ENCODE measurements at places on chromosomes 11 and 22.

GRCh38 chr11:116371146-116371545 lies 401.6 kb downstream of the BUD13 start:
- no peak for DNase-seq

DNA sequence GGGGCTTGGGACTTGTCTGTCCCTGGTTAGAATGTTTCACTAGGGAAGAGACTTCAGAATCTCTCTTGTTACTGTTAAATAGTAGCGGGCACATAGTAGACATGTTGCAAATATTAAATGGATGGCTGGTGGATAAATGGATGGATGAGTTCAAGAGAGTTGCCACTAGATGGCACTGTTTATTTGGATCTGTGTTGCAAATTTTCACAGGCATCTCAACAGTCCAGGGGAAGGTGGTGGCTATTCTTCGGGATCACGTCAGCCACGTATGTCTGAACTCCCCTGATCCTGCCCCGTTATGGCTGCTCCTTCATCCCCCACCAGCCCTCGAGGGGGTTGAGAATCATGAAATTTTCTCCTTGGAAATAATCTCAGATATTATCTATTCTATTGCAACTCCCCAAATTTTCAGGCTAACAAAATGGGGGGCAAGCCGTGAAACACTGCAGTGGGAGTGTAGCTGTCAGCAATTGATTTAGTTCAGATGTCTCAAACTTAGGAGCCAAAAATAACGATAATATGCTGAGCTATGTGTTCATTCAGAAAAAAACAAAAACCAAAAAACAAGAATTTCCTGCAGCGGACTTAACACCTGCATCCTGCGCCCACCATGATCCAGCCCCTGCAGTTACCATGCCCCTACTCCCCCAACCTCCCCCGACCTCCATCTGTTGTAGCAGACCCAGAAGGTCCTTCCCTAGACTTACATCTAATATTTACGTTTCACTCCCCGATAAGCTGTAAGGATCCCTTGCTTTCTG lies 29.1 kb upstream of the BIRC3 start:
- DNase-seq = no peak

DNA sequence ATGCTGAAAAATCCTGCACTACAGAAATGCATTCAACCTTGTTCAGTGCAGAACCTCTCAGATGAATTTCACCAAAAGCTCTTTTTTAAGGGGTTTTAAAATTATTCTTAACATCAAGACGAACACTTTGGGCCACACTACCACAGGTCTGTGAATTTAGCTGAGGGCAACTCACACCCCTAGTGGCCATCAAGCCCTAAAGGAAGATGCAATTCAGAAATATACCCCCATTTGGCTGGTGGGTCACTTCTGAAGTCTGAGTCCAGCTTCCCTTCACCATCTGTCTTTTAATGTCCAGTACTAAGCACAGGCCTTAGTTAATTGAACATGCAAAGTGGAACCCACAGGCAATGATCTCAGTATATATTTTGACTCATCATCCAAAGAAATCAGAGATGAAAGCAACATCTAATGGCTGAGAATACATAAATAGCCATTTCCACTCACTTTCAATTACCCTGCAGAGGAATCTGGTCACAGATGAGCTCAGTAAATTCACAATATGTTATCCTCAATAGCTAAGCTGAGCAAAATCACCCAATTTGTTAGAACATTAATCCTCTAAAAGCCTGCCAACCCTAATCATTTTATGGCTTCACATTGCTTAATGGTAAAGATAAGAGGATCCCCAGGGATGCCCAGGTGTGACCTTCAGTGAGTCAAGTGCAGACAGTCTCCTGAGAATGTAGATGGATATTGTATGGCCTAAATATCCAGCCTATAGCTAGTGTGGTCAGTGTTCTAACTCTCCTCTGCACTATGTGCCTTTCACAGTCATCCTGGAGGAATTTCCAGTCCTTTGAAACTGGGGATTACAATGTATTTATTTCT lies 50.3 kb downstream of the FAM76B start:
- DNase-seq = no peak

GRCh38 chr11:3092603-3093141 lies 35.4 kb upstream of the CARS1 start:
- DNase-seq = no peak

DNA sequence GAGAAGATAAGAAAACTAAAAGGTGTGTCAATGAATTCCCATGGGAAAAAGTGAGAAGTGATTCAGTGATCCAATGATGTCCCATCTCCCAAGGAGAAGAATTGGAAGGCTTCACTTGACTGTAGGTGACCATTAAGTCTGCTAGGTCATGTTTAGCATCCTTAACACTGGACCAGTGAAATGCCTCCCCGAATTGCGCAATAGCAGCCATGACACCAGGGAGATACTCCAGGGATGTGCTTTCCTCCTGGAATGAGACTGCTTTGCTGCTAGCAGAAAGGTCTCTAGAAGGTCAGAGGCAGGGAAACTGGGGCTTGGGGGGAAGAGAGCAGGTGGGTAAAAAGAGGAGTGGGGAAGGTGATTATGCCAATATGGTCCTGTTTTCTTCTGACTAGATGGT lies 364.3 kb downstream of the OPCML start:
- no peak for DNase-seq

DNA sequence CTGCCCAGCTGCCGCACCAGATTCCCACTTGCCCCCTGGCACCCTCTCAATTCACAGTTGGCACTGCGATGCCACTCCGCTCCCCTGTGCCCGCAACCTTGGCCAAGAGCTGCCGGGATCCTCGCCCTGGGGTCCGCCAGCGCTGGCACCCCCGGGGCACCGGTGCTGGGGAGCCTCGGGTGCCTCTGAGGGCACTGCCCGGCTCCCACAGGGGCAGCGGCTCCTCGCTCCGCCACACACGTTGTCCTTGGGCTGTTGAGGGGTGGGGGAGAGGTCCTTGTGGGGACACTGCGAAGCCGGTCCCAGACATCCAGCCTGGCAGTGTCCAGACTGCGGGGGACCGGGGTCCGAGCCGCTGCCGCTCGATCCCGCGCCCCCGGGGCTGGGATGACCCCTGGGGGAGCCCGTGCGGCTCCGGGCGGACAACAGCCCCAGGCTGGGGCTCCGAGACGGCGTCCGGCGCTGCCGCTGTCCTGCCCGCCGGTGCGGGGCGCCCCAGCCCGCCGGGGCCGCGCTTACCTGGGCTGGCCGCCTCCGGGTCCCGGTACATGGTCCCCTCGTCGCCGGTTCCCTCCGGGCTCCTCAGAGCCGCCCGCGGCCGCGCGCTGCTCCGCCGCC lies 496 bp downstream of the SYT7 start:
- no peak for DNase-seq

DNA sequence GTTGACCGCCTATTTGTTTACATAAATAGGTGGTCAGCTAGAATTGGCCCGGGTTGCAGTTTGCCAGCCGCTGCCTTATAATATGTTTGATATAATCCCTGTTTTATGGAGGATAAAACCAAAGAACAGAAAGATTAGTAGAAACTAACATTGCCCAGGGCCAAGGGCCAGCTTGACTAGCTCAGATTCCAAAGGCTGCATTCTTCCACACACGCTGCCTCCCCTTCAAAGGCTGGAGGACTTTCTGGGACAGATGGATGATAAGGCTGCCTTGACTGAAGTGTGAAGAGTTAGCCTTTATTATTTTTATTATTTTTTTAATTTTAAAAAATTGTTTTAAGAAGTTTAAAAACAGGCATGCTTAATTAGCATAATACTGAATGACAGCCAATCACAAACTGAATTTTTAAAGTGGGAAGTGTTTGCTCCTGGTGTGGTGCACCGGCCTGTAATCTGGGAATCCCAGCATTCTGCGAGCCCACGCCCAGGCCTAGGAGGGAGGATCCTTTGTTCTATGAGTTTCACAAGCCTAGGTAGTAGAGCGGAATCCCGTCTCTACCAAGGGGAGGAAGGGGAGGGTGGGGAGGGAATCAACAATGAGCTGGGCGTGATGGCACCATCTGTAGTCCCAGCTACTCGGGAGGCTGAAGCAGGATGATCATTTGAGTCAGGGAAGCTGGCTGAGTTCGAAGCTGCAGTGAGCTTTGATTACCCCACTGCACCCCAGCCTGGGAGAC lies 114.9 kb downstream of the NAV2 start:
- DNase-seq = no peak

DNA sequence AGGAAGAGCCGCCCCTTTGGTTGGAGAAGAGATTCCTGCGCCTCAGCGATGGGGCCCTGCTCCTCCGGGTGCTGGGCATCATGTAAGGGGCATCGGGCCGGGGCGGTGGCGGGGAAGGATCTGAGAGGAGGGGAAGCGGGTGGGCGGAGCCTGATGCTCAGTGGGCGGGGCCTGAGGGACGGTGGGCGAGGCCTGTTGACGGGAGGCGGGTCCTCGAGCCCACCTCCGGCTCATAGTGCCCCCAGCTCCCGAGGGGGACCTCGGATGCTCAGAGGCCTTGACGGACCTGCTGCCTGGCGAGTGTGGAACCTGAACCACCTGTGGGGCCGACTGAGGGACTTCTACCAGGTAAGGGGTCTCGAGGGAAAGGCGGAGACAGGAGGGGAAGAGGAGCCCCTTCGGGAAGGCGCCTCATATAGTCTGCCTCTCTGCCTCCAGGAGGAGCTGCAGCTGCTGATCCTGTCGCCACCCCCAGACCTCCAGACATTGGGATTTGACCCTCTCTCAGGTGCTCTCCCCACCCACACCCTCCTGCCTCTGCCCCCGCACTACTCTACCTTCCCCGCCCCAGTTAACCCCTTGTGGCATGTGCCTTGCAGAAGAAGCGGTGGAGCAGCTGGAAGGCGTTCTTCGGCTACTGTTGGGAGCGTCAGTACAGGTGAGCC lies 799 bp downstream of the CCDC88B start:
- DNase-seq = peak; percentile 75

DNA sequence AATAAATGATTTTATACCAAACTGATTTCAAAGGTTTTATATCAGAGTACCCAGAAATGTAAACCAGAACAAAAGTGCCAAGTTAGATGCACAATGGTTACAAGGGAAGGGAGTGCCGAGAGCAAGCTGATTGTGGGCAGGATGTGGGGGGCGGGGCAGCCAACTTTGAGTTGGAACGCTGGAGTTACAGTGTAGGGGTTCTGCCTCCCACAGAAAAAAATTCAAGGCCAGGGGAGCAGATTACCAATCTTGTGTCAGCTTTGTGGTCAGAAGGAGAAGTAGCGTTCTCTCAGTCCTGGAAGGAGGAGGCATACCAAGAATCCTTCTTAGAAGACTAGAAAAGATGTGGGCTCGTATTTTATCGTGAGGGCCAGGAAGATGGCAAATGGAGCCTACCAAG lies 15.9 kb upstream of the POU2AF2 start:
- DNase-seq = no peak

Measured in activated CD8-positive, alpha-beta memory T cell treated with anti-CD3 and anti-CD28 coated beads for 1 hour (primary cell).